ENCODE measurements at places on chromosomes 16 and 17.
A peak's percentile ranks its signal among the peaks of the same experiment; 100 is the strongest.

- DNase-seq: no peak
These were observed 12.9 kb downstream of the ZNF213 start for GRCh38 chr16:3147757-3148104.

DNA sequence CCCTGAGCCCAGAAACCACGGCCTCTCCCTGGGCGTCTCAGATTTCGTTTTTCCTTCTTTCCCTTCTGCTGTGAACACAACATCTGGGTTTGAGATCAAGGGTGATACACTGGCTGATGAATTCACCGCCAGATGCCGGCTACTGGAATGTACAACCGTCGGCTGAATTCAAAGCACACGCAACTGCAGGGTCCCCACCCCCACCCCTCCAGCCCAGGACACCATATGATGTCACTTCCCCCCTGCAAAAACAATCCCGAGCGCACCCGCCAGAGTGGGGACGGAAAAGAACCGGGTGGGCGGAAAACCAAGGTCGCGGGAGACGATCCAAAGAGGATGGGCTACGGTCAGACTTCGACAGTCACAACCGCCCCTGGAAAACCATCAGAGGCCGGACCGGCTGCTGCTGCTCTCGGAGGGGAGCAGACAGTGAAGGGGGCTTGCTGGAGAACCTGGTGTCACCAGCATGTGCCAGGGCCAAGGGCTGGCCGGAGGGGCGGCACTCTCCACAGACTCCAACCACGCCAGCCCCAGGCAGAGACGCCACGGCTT is 23.3 kb downstream of the CEP295NL start:
- DNase-seq: peak; percentile 52

DNA sequence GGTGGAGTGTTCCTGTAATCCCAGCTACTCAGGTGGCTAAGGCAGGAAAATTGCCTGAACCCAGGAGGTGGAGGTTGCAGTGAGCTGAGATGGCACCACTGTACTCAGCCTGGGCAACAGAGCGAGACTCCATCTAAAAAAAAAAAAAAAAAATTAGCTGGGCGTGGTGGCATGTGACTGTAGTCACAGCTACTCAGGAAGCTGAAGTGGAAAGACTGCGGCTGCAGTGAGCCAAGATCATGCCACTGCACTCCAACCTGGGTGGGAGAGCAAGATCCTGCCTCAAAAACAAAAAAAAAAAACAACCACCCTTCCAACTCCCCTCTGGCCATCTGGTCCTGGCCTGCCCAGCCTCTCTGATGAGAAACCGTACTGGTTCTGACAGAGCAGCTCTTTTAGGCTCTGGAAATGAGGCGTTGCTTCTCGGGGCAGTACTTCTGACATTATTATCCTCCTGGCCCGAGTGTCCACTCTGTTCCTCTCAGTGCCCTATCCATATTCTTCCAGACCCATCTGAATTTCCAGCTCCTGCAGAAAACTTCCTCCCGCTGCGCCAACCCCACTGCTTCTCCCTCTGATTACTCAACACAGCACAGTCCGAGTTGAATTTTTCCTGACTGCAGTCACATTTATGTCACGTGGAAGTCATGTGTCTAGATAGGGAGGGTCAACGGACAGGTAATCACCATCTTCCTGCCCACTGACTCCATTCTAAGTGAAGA is 13.3 kb downstream of the GGA2 start:
- peak; percentile 84 for DNase-seq

- no peak for DNase-seq
These were observed 762 bp downstream of the PYCARD start for GRCh38 chr16:31201582-31202413.

DNA sequence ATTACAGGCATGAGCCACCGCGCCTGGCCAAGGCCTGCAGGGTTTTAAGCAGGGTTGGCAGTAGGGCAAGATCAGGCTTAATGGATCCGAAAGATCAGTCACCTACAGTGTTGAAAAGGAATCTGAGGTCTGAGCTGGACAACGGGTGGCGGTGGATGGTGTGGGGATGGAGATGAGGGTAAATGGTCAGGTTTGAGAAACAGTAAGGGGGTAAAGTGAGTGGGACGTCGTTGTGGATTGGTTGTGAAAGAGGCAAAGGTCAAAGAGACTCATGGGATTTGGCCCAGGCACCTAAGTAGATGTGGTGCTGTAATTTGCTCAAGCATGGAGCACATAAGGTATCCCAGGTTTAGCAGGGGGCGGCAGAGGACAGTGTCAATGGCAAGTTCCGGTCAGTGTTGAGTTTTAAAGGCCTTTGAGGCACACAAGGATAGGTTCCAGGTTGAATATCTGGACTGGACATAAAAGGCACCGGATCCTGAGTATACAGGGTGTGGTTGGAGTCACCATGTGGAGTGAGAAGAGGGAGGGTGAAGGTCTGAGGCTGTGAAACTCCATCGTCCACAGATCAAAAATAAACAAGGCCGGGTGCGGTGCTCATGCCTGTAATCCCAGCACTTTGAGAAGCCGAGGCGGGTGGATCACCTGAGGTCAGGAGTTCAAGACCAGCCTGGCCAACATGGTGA is 1.1 kb upstream of the SLC16A5 start:
- DNase-seq: no peak

DNA sequence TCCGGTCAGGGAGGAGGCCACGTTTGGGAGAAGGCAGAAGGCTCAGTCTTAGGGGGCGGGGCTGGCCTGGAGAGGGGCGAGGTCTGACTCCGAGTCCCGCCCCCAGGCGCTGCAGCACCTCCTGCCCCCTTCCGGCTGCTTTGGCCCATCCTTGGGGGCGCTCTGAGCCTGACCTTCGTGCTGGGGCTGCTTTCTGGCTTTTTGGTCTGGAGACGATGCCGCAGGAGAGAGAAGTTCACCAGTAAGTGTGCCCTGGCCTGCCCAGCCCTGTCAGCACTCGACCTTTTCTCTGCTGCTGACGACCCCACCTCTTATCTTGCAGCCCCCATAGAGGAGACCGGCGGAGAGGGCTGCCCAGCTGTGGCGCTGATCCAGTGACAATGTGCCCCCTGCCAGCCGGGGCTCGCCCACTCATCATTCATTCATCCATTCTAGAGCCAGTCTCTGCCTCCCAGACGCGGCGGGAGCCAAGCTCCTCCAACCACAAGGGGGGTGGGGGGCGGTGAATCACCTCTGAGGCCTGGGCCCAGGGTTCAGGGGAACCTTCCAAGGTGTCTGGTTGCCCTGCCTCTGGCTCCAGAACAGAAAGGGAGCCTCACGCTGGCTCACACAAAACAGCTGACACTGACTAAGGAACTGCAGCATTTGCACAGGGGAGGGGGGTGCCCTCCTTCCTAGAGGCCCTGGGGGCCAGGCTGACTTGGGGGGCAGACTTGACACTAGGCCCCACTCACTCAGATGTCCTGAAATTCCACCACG is 1.5 kb downstream of the TNFRSF12A start:
- DNase-seq: peak; percentile 93

GRCh38 chr17:80449194-80449929 is 27.0 kb downstream of the NPTX1 start:
- no peak for DNase-seq

GRCh38 chr17:70352834-70353233 is 183.5 kb downstream of the KCNJ2 start:
- DNase-seq: no peak

- no peak for DNase-seq
These were observed at the start of gene ACE for GRCh38 chr17:63476854-63477479. Gene ACE, plus strand, starts transcription at chr17:63477061. Its CDS starts 34 bp downstream, at chr17:63477095.

DNA sequence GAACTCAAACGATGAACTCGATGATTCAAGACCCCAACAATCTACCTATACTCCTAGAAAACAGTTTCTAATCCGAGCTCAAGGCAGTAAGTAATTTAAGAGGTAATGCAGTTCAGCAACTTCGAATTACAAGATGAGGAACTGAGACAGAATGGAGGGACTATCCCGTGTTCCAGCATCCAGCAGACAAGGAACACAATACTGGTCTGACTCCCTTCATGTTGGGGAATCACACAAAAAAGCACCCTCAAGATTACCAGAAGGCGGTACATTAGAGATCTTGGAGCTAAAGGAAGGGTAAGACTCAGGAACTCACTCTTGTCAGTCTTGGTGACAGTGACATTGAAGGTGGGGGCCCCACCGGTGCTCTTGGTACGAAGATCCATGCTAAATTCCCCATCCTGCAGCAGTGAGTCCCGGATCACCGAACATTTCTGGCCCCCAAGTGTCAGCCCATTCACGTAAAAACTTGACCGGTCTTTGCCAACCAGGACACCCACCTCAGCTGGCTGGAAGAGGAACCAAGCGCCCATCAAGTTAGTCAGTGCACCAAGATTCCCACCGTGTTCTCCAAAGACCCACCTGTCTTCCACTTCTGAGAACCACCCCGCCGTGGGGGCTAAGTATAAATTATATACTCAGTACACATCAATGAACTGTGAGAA is 1.9 kb downstream of the PFN1 start:
- no peak for DNase-seq

DNA sequence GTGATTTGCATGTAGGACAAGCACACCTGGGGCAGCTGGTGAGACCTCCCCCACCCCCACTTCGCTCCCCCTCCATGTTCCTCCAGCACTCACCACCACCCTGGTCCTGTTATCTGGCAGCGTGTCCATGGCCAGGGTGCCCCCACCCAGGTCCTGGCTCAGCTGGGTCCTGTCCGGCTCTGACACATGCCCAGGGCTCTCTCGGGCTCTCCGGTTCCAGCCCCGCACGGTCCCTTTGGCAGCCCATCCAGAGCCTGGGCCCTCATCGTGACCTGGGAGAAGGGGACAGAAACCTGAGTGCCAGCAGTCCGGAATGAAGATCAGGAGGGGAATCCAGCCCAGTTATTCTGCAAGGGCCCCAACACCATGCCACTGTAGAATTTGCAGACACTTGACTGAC is 11.9 kb downstream of the PLXDC1 start:
- DNase-seq: no peak

DNA sequence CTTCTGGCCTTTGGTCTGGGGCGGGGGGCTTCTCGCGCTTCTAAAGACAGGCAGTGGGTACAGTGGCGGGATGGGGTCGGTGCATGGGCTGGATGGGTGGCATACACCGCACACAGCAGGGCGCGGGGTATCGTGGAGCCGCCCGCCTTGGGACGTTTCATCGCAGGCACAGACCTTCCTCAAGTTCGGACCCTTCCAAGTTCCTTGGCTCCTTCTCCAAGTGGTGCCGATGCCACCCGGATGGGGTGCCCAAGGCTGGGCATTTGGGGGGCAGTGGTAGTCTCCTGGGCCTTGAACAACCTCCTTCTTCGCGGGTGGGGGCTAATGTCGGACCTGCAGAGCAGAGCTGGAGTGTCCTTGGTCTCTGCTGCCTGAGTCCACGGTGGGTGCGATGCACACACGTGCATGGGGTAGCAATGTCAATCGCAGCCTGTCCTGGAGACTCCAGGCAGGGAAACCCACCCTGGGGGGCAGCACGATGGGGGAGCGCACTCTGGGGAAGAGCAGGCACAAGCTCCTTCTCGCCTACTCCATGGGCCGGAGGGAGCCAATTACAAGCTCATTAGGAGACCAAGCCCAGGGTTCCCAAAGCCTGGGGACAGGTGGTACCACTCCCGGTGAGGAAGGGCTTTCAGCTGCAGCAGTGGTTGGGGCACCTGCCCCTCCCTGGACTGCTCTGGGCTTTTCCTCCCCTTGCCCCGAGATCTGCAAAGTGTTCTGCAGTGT is 686 bp upstream of the MTSS2 start:
- DNase-seq: no peak

DNA sequence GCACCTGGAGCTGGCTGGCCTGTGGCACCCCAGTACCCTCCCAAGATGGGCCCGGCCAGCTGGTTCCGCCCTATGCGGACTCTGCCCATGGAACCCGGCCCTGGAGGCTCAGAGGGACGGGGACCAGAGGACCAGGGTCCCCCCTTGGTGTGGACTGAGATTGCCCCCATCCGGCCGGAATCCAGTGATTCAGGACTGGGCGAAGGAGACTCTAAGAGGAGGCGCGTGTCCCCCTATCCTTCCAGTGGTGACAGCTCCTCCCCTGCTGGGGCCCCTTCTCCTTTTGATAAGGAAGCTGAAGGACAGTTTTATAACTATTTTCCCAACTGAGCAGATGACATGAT is 12.0 kb downstream of the TBX21 start:
- DNase-seq: no peak

DNA sequence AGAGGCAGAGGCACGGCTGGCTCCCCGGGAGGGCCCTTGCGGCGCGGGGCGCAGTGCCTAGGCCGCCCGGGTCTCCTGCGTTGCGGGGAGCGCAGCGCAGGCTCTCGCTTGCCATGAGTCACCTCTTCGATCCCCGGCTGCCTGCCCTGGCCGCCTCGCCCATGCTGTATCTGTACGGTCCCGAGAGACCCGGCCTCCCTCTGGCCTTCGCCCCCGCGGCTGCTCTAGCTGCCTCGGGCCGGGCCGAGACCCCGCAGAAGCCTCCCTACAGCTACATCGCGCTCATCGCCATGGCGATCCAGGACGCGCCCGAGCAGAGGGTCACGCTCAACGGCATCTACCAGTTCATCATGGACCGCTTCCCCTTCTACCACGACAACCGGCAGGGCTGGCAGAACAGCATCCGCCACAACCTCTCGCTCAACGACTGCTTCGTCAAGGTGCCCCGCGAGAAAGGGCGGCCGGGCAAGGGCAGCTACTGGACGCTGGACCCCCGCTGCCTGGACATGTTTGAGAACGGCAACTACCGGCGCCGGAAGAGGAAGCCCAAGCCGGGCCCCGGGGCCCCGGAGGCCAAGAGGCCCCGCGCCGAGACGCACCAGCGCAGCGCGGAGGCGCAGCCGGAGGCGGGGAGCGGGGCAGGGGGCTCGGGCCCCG is 390 bp downstream of the FOXL1 start:
- DNase-seq: no peak

- peak; percentile 6 for DNase-seq
These were observed 27.3 kb upstream of the ALKBH5 start for GRCh38 chr17:18156171-18156975.

GRCh38 chr16:24309258-24310142 is 53.4 kb downstream of the CACNG3 start:
- peak; percentile 25 for DNase-seq

GRCh38 chr17:36576793-36577192 is 14.9 kb upstream of the DHRS11 start:
- no peak for DNase-seq

GRCh38 chr17:77086433-77087010 is 54.2 kb upstream of the SEC14L1 start:
- peak; percentile 62 for DNase-seq

GRCh38 chr16:86134802-86135461 is 236.0 kb downstream of the IRF8 start:
- no peak for DNase-seq

GRCh38 chr17:59488805-59489204 is 76.6 kb upstream of the DHX40 start:
- DNase-seq: no peak

DNA sequence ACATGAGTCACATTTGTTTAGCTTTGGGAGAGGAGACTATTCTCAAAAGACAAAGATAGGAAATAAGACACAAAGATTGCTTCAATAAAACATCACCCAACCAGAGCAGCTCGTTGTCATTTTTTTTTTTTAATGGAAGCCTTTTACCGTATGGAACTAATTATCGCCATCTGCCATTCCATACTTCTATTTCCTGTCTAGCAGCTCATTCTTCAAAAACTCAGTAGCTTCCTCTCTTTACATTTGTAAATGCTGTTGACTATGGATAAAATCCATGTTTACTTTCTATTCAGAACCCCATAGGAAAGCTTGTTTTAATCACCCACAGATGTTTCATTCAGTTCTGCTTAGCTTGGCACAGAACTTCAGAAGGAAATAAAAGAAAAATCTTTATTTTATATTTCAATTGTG is 110.0 kb upstream of the PSMD7 start:
- no peak for DNase-seq

GRCh38 chr16:76360404-76360803 is 83.2 kb downstream of the CNTNAP4 start:
- DNase-seq: no peak

Measured in renal cortical epithelial cell (primary cell).